ENCODE measurements at places on chromosomes 4 and X. TPM values are rescaled to one million over a fixed set of nuclear protein-coding genes. Genes with fewer than 3 reads are reported as not detected.
A peak's percentile ranks its signal among the peaks of the same experiment; 100 is the strongest.

DNA sequence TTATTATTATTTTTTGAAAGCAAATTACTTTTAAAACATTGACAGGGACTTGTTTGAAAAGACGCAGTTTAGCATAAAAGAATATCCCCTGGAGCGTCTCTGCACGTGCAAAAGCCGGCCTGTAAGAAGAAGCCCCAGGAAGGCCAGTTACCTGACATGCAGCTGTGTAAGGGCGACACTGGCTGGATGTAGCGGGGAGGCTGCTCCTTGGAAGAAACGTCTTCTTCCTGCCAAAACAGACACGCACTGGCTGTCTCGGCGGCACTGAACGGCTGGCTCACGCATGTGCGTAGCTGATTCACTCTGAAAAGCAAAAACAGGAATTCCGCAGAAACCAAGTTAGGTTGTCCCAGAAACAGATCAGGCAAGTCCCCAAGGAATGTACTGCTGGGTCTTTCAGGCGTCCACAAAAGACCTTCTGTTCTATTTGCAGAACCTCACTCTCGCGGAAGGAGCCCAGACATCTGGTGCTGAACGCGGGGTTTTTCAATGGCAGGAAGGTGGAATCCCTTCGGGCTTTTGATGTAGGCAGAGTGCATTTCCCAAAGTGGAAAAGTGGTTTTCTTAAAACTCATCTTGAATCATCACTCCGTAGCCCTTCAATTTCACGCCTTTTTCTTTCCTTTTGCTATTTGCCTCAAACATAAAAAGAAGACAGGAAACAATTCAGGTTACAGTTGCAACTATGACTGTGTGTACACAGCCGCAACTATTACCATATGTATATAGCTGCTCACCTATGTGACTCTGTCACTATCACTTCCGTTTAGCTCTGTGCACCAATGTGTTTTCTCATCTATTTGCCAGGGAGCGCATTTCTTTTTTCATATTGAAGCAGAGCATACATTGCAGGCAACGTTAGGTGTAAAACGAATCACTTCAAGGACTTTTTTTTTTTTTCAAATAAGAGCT lies 38.1 kb upstream of the ARSH start:
- DNase-seq = no peak

The GAGE13 gene
- not detected for total RNA-seq

DNA sequence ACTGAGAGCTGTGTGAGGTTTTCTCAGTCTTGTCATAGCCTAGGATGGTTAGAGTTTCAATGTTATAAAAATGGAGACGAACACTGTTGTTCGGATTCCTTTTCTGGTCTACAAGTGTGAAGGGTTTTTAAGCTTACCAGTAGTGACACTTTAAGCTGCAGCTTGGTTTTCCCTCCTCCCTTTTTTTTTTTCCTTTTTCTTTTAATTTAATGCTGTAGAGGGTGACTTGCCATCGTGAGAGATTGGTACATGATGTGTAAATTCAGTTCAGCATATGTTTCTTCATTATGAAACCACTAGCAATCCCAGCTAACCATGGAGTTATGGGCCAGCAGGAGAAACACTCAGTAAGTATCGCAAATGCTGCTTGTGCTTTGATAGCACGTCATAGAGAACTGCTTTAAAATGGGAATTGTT lies 165.0 kb downstream of the RAPGEF2 start:
- DNase-seq = no peak

The CNGA1 gene
- 1.3 TPM for total RNA-seq

DNA sequence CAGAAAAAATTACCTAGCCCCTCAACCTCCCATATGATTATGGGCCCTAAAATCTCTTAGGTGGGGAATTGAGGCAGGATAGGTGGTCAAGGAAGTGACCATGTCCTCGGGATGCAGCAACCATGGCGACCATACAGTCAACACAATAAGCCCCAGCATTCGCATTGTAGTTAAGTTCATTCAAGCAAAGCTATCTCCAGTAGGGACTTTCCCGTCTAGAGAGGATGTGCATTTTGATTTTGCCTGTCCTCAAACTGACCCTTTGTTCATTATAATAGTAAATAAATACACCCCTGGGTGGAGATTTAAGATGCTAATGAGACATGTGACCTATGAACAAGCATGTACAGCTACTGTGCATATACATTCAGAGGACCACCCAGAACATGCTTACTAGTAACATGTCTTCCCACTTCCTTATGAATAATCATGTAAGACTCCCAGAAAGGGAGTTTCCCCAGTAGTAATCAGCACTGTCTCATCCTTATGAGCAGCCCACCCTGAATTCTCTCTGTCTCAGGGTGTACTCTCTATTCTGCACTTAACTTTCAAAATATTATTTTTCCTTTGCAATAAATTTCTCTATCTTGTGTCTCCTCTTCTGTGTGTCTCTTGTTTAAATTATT lies 74.3 kb downstream of the NUDT11 start:
- DNase-seq = no peak

DNA sequence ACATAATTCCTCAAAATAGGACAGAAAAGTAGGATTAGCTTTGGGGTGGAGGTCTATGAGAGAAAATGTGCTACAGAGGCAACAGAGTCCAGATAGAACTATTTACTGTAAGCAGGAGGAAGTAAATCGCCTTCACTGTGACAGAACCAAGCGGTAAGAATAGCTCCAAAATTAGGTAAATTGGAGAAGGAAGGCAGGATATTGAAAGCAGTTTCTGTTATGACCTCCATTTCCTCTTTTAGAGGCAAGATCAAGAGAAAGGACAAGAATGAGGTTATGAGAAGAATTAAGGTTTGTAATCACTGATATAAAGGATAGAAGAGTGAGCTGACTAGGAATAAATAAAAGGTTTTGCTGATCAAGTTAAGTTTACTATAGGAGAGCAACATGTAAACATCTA lies 44.1 kb upstream of the NEUROG2 start:
- no peak for DNase-seq

DNA sequence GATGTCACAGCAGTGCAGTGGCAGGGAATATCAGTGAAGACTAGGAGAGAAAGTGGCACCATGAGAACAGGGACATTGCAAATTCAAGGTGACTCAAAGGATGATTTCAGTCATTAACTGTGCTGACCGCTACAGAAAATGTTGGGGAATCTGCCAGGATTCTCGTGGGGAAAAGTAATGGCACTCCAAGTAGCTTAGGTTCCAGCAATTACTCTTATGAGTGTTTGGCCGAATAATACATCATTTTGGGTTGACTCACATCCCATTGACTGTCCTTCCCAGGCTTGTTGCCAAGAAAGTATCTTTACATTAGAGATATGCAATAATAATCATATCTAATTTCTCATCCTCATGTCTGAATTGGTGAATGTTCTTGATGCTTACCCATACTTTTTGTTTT lies 1411.1 kb upstream of the PCDH7 start:
- no peak for DNase-seq

The COX7B gene
- total RNA-seq = 225 TPM

- no peak for DNase-seq
Measured at GRCh38 chr4:73750730-73751129, 10.4 kb downstream of the CXCL8 start.

GRCh38 chrX:71622576-71623450 lies 4.5 kb upstream of the CXCR3 start:
- DNase-seq = peak; percentile 75

GRCh38 chr4:22299678-22300077 lies 216.2 kb downstream of the ADGRA3 start:
- no peak for DNase-seq

DNA sequence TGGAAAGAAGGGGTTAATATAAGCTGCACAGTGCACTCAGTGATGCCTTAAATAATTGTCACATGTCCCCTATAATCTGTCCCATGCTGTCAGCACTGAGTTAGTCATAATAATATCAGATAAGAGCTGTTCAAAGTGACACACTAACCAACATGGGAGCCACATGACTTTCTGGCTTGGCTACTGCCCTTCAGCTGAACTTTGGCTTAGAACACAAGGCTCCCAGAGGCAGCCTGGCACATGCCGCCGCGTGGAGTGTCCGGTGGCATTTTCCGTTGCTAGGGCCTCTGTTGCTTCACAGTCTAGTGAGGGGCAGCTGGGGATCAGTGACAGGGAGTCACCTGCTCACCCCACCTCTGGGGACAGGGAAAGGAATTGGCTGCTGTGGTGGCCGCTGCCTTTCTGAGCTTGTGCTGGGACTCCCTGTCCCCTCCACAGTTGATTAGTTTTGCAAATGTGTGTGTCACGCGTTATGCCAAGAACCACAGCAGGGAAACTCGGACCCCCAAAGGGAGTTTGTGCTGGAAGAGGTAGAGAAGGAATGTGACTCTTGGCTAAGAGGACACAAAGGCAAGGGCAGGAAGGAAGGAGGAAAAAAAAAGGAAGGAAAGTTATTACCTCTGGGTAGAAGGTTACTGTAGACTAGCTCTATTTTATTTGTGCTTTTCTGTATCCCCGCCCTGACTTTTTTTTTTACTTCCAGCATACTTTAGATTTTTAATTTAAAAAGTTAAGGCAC lies 41.1 kb upstream of the PPARGC1A start:
- DNase-seq = no peak

DNA sequence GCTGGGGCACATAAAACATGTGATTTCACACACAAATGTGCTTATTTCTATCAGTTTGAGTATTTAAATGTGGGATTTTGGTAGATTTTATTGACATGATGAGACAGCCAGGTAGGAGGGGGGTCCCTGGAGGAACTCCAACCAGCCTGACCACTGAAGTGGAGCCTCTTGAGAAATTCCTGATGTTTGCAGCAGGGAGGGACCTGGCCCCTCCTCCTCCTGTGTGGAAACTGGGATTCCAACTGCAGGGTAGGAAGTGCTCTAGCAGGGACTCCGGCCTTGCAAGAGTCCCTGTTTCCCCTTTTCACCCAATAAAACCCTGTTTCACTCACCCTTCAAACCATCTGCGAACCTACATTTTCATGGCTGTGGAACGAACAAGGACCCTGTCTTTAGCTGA lies 2224.0 kb upstream of the AGA start:
- DNase-seq = no peak

DNA sequence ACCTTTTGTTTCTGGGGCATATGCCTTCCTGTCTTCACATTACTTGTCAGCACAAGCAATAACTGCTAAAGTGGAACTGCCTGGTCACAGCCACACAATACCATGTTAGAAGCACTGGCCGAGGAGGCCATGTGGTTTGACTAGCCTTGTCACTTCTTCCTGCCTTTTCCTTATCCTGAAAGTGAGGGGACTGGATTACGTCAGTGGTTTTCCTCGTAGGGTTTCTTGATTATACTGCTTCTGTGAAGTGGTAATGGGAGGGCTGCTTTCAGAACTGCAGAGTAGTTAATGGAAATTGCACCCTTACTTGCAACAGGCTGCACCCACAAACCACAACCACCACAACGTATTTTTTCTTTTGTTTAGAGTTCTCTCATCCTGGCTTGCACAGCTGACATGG lies 26.6 kb downstream of the ZRSR2 start:
- DNase-seq = no peak

- DNase-seq = no peak
Measured at GRCh38 chr4:112113864-112114263, 31.4 kb upstream of the FAM241A start.

The NAA11 gene
- total RNA-seq = not detected

DNA sequence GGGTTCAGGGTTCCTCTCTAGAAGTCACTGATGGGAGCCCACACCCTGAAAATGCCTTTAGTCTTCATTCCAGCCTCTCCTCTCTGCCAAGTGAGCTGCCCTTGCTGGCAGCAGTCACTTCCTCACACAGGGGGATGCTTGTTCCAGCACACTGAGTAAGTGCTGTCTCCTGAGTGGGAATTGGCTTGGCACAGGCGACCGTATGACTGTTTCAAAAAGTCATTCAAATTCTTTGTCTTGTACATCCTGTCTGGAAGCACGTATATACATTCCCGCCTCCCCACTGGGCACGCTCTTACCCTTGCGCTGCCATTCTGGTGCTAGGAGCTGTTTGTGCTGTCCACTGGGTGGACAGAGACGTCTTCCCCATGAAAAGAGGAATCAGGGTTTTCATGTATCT lies 40.2 kb upstream of the CD99 start:
- no peak for DNase-seq

DNA sequence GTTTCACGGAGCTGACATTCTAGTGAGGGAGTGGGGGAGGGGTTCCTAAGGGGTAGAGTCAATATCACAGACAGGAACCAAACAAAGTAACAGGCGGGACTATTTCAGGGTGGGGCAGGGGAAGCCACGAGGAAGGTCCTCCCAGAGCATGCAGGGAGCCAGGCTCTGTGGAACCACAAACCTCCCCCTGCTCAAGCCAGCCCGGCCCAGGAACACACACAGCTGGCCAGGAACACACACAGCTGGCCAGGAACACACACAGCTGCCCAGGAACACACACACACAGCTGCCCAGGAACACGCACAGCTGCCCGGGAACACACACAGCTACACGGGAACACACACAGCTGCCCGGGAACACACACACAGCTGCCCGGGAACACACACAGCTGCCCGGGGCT lies 24.8 kb downstream of the EVC2 start:
- DNase-seq = no peak

DNA sequence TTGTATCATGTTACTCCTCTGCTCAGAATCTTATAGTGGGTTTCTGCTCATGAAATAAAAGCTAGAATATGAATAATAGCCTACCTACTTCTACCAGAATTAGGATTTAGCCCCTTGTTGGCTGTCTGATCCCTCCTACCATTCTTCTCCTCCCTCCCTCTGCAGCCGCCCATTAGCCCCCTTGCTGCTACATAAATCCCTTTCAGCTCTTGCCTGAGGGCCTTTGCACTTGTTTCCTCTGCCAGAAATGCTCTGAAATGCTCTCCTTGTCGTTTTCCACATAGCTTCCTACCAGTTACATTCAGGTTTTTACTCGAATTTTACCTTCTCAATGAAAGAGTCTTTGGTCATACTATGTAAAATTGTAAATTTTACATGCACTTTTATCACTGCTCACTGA lies 159.2 kb downstream of the ADGRL3 start:
- no peak for DNase-seq

DNA sequence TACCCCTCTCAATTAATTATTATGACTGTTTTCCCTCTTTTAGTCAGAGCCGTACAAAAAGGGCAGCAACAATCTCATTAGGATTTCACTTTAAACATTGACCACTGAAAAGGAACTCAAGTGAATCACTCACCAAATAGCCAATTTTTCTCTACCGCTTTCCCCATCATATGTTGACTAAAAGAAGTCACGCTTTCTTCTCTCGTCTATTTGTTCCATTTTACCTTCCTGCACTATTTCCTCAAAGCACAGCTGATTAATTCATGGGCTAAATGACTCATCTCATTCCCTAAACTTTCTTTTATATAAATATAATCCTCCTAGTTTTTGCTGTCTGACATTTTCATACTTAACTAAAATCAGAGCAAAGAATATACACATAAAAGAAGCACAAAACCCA lies 8.2 kb downstream of the MID1 start:
- no peak for DNase-seq

- DNase-seq = no peak
Measured at GRCh38 chr4:72900952-72901351, 168.6 kb downstream of the COX18 start.

The CTAG2 gene
- not detected for total RNA-seq

- no peak for DNase-seq
Measured at GRCh38 chr4:73763877-73764276, 23.5 kb downstream of the CXCL8 start.

Measured in mesenteric fat pad (tissue), 1 donor.